ENCODE measurements at places on chromosomes 3 and 15. TPM values are rescaled to one million over a fixed set of nuclear protein-coding genes. Genes with fewer than 3 reads are reported as not detected.

Gene C3orf20
- total RNA-seq = 0.18 TPM

Gene INTS14
- total RNA-seq = 24.4 TPM

Gene GABRR3
- total RNA-seq = not detected

Gene CYP8B1
- not detected for total RNA-seq

Gene RPL15
- total RNA-seq = 1,125 TPM
